ENCODE measurements at places on chromosomes 4 and X.
A peak's percentile ranks its signal among the peaks of the same experiment; 100 is the strongest.

GRCh38 chr4:28890949-28891775 lies 1829.0 kb upstream of the PCDH7 start:
- no peak for DNase-seq

DNA sequence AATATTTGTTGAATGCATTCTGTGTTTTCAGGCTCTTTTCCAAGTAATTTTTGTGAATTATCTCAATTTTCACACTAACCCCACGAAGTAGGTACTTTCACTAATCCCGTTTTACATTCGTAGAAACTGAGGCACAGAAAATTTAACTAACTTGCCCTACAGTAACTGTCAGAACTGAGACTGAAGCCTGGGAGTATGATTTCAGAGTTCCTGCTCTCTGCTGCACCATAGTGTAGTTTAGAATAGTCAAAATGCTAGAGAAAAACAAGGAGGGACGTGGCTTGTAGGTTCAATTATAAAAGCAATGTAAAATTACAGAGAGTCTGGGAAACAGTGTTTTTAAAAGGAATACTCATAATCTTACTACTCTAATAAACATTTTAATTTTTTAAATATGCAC lies 2.2 kb downstream of the CLCN3 start:
- no peak for DNase-seq

DNA sequence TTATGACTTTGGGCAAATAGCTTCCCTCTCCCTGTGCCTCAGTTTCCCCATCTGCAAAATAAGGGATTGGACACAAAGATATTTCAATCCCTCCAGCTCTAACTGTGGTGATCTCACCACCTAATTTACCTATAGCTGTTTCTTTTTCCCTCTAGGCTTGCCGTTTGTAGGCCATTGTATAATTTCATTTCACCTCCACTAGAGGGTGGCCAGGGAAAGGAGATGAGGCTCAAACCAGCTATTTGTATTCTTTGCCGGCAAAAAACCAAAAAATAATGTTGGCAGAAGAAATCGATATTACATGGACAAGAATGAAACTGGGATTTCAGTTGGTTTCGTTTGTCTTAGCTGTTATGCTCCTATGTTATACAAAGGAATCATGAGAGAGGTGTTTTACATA lies 36.1 kb upstream of the DOCK11 start:
- no peak for DNase-seq

DNA sequence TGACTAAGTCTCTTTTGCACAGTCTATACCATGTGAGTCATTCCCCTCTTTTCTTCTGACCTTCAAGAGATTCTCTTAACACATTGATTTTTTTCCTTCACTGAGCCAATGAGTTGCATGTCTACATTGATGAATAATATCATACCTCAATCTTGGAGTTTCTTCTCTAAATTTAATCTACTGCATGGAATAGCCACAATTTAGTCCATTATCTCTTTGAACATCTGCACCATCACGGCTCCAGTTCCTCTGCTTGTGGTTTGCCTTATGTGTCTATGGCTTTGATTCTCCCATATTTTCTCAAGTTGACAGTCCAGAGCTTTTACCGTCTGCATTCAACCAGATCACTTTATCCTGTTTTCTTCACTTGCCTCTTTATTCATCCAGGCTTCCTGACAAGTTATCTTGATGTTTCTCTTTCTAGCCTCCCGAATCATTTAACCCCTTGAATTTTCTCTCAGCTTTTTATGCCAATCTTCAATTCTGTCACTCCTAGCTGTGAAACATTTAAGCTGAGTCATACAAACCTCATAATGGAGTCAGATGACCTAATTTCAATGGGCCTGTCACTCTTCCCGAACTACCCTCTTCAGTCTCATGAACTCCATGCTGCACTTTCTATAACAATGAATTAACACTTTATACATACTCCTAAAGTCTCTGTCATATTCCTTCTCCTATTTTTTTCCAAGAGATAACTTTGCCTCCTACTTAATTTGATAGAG lies 222.3 kb downstream of the CPE start:
- no peak for DNase-seq

DNA sequence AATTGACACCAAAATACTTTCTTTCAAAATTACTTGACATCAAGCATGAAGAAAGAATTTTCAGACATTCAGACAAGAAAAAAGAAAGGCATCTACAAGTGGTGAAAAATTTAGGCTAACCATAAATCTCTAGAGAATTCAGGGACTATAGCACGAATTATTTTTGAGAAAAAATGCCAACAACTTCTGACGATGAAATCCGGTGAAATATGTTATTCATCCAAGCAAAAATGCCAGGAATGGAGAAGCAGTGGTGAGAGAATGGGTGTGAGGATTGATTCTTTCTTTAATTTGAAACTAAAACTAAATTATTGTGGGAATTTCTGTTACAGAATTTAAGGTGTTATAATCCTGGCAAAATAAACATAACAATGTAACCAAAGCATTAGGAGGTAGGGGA lies 69.4 kb upstream of the SORBS2 start:
- no peak for DNase-seq

DNA sequence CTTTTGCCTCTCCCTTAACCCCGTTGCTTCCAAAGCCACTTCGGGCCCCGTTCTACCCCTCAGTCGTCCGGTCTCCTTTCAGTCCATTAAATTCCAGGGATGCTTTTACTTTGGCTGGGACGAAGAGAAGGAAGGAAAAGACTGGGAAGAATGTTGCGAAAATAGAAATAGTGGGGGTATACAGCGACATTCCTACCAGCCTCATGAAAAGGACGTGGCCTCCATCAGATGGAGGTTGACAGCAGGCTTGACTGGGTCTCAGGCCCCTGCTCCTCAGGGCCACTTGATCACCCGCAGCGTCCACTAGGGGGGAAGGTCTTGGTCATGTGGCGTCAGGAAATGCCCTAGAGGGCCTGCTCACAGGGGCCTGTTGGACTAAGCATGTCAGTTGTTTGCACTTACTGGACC lies 657 bp upstream of the ANKRD50 start:
- DNase-seq: peak; percentile 60

DNA sequence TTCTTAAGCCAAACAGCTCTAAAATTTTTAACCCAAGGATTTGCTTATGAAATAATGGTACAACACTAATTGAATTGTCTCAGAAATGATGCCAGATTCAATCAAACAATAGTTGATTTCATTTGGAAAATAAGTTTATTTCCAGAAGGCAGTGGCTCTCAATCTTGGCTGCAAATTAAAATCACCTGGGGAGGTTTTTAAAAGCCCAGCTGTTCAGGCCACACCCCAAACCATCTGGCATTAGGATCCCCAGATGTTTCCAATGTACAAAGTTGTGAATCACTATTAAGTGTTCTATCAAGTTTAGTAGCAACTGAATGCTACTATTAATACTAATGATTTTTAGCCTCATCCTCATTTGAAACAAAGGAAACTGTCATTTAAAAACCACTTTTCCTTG lies 22.2 kb downstream of the TMEM184C start:
- DNase-seq: no peak

All from neural crest cell (in vitro differentiated cells).